ENCODE measurements at places on chromosomes 6 and 20.

DNA sequence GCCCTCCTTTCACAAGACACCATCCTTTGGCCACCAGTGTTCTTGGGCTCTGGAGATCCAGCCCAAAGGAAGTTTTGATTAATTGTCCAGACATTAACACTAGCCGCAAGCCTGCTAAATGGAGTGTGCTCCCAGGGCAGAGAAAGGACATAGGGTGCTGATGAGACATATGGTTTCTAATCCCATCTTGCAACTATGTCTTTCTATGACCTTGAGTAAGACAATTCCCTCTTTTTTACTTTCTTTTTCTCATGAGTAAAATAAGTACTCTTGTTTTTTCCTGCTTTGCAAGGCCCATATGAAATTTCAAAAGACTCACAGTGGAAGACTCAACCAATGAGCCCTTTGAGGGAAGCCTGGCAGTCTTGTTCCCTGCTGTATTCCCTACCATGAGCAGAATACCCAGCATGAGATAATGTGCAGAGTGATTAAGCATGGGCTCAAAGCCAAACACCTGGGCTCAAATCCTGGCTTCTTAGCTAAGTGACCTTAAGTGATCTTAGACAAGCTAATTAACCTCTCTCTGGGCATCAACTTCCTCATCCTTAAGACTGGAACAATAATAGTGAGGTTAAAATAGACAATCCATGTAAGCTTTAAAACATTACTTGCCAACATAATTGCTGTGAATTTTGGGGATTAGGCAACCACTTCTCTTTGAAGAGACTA is at the start of gene WFDC10B:
TSS of gene WFDC10B (minus strand) at position 51 of the 669 bp plus-strand sequence. CDS start 19,027 bp downstream, outside the sequence.
- no peak for DNase-seq

DNA sequence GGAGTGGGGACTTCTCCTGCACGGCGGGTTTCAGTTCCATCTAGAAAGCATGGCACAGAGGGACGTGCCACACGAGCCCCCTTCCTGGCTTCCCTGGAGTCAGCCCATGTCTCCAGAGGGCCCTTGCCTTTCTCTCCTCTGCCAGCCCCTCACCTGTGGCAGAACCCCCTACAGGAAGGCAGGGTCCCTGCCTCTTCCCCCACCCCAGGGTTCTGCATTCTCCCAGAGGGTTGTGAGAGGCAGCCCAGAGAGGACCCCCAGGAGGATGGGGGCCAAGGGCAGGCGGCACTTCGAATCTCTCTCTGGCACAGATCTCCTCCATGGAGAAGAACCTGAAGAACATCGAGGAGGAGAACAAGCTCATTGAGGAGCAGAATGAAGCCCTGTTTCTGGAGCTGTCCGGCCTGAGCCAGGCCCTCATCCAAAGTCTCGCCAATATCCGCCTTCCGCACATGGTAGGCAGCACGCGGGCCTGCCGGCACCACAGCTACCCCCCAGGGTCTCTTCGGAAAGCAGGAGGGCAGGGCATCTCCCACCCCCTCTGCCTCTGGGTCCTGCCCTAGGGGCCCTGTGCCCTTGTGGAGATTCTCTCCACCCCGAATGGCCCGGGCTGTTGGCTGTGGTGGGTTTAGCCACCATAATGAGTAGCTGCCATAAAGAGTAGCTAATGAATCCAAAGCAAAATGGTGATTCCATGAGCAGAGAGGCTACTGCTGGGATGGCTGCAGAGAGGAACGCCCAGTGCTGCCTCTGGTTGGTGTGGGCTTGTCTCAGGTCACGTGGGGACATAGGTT is 15.9 kb upstream of the PCMTD2 start:
- no peak for DNase-seq

DNA sequence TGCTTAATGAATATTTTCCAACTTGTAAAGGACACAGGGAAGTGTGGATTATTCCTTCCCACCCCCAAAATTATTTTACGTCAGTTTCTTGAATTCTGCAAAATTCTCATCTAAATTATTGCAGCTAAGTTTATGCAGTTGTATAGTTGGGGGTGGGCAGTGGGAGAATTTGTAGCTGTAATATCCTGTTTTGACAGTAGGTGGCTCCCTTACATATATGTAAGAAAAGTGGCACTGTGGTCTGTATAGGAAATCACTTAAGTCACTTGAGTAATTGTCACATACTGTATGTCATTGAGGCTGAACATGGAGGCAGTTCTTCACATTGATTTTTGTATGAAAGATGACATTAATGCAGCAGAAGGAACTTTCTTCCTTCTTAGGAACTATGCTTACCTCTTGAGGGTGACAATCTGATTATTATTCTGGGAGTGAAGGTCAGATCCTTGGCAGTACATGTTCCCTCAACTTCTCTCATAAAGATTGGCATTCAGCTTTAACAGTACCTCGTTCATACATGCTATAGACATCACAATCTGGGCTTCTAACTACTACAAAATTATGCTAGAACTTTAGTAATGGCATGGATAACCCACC is 14.6 kb upstream of the CFAP206 start:
- DNase-seq = no peak

DNA sequence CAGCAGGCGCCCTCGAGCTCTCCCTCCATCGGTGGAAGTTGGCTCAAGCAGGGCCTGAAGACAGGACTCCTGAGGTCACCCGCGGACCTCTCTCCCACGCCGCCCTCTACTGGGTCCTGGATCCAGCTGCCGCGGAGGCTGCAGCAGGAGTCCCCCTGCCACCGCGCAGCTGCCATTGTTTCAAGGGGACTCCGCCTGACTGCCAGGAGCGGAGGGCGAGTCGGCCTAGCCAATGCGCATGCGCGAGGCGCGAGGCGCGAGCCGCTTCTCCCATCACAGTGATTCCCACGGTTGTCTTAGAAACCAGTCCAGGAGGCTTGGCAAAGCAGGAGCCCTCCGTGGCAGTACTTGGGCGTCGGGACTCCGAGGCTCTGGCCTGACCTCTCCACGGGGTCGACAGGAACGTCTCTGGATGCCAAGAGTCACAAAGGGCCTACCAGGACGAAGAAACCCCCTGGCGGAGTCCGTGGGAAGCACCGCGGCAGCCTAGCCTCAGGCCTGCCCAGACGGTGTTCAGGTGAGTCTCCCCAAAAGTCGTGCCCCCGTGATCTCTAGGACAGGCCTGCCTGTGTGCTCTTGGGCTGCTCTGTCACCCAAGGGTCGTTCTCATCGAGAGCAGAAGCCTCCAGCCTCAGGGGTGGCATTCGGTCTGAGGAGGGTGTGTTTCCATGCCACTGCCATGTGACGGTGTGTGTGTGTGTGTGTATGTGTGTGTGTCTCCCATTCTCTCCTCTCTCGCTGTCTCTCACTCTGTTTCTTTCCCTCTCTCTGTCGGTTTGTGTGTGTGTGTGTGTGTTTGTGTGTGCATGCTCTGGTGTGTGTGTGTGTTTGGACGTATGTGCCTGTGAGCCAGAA is 290.6 kb upstream of the ZNF337 start:
- peak; percentile 26 for DNase-seq

DNA sequence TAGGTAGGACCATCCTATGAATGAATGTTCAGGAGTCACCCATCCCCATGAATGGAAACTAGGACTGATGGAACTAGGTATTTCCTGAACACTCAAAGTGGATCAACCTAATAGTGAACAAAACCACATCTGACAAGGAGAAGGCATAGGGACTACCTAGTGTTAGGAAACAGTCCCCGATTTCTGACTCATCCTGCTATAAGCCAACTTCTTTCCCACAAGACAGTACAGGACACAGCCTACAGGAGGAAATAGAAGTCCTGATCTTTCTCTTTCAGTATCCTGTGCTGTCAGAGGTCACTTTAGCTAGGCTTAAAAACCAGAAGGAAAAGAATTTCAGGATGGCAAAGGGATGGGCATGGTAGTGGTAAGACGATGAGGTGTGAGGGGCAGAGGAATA is 19.5 kb upstream of the GMDS start:
- no peak for DNase-seq

DNA sequence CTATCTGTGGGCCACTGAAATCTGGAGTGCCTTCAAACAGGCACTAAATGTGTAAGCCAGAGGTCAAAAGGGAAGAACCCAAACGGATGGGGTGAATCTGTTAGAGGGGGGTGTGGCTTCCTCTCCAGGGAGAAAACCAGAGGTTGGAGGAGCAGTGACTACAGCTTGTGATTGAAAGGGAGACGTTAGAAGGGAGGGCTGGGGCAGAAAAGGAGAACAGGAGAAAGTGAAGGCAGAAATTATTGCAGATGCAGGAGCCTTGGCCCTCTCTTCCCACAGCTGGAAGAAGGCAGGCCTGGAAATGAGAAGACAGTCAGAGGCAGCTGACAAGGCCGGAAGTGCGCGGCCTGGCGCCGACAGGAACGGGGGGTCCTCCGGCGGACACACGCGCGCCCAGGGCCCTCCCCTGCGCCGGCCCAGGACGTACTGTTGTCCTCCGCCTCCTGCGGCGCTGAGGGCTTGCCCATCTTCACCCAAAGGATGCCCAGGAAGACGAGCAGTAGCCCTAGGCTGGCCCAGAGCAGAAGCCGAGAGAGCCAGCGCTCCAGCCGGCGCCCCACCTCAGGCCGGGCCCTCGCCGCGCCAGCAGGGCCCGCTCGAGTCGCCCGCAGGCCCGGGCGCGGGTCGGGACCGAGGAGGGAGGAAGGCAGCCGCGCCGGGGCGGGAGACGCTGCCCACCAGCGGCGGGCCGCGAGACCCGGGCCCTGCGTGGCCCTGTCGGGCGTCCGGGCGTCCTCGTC is 806 bp downstream of the LEMD2 start:
- peak; percentile 25 for DNase-seq

GRCh38 chr6:14665827-14666724 is 548.5 kb downstream of the CD83 start:
- no peak for DNase-seq

- DNase-seq = no peak
These were observed 129.0 kb upstream of the THEMIS start for GRCh38 chr6:128029826-128030225.

GRCh38 chr6:1864496-1864895 is 254.8 kb downstream of the FOXC1 start:
- DNase-seq = no peak

DNA sequence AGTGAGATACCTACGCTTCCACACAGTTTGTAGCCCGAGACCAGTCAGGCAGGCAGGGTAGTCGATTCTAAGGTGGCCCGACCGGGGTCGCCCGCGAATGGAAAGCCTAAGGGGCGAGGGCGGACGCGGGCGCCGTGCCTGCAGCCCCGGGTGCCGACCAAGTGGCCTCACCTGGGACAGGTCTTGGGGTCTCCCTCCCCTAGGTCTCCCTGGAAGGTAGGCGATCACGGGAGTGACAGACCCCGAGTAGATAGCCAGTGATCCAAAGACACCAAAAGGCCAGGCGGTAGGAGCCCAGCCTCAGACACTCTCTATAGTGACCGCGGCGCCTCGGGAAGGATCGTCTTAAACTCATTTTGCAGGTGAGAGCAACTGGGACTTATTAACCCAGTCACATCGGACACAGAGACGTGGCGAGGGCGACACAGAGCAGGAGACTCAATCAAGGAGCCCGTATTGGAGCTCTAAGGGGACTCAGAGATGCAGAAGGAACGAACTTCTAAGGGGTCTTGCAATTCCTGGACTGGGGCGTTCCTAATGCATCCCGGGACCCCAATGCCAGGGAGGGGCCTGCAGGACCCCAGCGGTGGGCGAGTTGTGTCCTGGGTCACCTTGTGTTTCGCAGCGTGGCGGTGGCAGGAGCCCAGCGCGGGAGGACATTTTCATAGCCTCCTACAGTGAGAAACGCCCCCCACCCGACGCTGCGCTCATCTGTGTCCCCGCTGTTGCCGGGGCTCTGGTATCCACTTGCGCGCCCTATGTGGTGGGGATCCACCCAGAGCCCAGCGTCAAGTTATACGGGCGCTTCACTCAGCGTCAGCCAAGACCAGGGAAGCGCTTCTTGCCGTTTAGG is 2.1 kb upstream of the VSX1 start:
- no peak for DNase-seq

DNA sequence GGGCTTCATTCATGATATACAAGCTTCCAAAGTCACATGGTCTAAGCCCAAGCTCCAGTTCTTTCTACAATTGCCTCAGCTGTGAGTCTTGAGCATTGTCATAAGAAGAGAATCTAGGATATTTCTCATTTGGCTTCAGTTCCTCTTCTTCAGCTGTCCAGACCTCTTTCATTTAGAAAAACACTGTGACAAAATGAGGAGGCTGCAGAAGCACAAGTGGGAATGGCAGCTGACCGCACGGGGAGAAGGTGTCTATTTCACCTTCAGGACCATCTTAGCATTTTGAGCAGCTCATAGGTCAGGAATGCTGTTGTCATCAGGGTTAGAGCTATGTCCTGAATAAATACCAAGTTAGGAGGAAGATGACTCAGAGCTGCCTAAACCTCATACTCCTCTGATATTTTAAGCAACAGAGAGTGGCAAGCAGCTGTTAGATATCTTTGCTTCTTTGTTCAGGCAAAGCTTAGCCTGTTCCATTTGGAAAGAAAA is 390.1 kb upstream of the CITED2 start:
- no peak for DNase-seq

DNA sequence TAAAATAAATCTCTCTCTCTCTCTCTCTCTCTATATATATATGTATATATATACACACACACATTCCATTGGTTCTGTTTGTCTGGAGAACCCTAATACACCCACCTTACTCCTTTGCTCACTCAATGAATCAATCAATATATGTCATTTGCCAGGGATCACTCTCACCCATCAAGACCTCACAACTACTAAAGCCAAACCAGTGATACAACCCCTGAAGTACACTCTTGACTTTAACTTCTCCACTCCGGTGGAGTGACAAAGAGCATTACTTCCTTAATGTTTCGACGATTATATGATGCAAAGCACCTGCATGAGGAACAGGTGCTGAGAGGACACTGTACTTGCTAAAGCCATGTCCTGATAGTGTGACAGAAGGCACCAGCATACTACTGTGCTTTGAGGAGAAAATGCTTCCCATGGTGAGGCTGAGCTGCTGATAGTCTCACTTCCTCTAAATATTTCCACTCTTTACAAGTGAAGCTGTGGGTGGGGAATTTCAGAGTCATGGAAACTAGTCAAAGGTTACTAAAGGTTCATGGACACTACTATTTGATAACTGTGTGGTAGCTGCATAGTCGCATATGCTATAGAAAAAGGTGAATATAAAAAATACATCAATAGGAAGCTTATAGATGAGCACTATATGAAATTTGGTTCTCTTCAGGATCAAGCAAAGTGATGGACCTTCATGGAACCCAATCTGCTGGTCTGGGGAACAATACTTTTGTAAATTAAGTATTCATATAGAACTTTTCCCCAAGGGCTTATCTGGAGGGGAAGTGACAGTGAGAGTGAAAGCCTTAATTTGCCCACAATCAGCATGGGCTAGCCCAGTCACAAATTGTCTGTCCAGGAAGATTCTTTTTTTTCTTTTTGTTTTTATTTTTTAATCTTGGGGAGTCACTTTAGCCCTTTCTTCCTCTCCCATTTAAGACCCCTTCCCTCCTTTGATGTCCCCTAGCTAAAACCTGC is 141.9 kb upstream of the NEDD9 start:
- DNase-seq = no peak

GRCh38 chr20:23744817-23745216 is 5.9 kb downstream of the CST1 start:
- DNase-seq = no peak

GRCh38 chr6:3751077-3751729 is at the start of gene PXDC1:
PXDC1 (minus strand) TSS chr6:3751713; CDS start chr6:3751531, 182 bp downstream.
- no peak for DNase-seq

GRCh38 chr20:15065794-15066193 is 728.4 kb upstream of the FLRT3 start:
- DNase-seq = no peak

GRCh38 chr6:75813476-75814250 is 64.6 kb downstream of the MYO6 start:
- DNase-seq = no peak

Data from stimulated activated CD4-positive, alpha-beta T cell treated with anti-CD3 and anti-CD28 coated beads, Interleukin-1b, Interleukin-23, amount 100 ng/mL, for 24 hours (primary cell).